ENCODE measurements at places on chromosomes 5 and 9. TPM values are rescaled to one million over a fixed set of nuclear protein-coding genes. Genes with fewer than 3 reads are reported as not detected.

- H3K4me3 ChIP-seq, result no peak overlapping the region
- no peaks in the 10 kb centered on the region for H3K27me3 ChIP-seq
- H3K36me3 ChIP-seq, result no peaks in the 10 kb centered on the region
- H3K4me1 ChIP-seq, result no peaks in the 10 kb centered on the region
- no peak for DNase-seq
These were observed 68.9 kb upstream of the GOLM1 start for GRCh38 chr9:86168256-86168655.

DNA sequence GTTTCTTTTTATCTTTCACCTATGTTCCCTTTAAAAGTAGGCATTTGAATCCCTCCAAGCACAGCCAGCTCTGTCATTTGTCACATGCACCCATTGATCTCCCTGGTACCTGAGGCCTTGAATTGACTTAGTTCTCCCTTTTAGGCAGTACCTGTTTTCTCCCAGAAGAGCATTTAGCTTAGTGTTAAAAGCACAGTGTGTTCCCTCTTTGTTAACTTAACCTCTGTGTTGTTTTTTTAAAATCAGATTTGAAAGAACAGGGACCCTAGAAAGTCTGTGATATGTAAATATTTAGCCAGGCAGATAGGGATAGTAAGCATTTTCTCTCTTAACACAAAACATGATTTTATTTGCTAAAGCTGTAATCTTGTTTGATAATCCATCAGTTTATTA is 113.8 kb upstream of the SPATA31D4 start:
- no peak for DNase-seq
- H3K27ac ChIP-seq, result no peak overlapping the region
- H3K4me1 ChIP-seq, result peaks cover 9% of the 10 kb centered on the region
- peaks cover 21% of the 10 kb centered on the region for H3K27me3 ChIP-seq
- no peaks in the 10 kb centered on the region for H3K36me3 ChIP-seq

- H3K4me1 ChIP-seq, result no peaks in the 10 kb centered on the region
- no peaks in the 10 kb centered on the region for H3K36me3 ChIP-seq
These were observed 93.5 kb downstream of the HRH2 start for GRCh38 chr5:175751369-175751768.

DNA sequence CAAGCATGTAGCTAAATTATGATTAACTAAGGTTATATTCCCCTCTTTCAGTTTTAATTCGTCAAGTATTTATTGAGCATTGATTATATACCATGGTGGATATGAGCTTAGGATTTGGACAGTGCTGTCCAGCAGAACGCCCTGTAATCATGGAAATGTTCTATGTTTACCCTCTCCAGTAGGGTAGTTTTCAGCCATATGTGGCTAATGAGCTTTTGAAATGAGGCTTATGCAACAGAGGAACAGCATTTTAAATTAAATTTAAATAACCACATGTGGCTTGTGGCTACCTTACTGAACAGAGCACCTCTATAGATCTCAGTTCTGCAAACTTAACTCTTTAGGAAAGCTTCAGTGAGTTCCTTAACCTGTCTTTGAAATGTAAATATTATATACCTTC is 59.1 kb downstream of the JMY start:
- H3K27ac ChIP-seq, result no peak overlapping the region
- H3K36me3 ChIP-seq, result peaks cover 3% of the 10 kb centered on the region

DNA sequence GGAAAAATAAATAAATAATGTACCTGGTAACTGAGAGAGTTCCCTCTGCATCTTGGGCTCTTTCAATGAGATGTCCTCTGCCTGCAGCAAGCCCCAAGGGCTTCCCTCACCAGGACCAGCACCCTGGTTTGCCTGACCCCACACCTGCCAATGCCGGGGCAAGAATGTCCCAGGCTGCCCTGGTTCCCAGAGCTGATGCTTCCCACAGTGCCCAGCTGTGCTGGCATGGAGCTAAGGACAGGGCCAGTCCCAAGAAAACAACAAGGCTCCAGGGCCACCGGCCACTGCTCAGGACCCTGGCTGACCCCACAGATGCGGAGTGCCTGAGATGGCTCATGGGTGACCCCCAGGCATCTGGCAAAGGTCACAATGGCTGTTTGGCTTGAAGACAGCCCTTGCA is 123.5 kb downstream of the KCNIP1 start:
- no peak overlapping the region for H3K4me3 ChIP-seq
- H3K36me3 ChIP-seq, result no peaks in the 10 kb centered on the region
- DNase-seq, result no peak
- no peaks in the 10 kb centered on the region for H3K4me1 ChIP-seq
- no peak overlapping the region for H3K27ac ChIP-seq

GRCh38 chr9:127781806-127782205 is 3.3 kb upstream of the SH2D3C start:
- no peak for DNase-seq
- H3K27ac ChIP-seq, result no peak overlapping the region
- H3K4me3 ChIP-seq, result no peak overlapping the region
- H3K4me1 ChIP-seq, result peaks cover 11% of the 10 kb centered on the region
- no peaks in the 10 kb centered on the region for H3K27me3 ChIP-seq
- H3K36me3 ChIP-seq, result no peaks in the 10 kb centered on the region

DNA sequence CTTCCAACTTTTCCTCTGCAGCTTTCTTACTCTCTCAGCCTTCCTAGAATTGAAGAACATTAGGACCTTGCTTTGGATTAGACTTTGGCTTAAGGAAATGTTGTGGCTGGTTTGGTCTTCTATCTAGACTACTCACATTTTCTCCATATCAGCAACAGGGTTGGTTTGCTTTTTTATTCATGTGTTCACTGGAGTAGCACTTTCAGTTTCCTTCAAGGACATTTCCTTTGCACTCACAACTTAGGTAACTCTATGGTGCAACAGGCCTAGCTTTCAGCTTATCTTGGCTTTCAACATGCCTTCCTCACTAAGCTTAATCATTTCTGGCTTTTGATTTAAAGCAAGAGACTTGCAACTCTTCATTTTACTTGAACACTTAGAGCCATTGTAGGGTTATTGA is 153.1 kb downstream of the CCDC192 start:
- no peak overlapping the region for H3K4me3 ChIP-seq
- peak; percentile 84 for DNase-seq
- no peaks in the 10 kb centered on the region for H3K4me1 ChIP-seq
- no peaks in the 10 kb centered on the region for H3K36me3 ChIP-seq
- no peak overlapping the region for H3K27ac ChIP-seq
- no peaks in the 10 kb centered on the region for H3K27me3 ChIP-seq

DNA sequence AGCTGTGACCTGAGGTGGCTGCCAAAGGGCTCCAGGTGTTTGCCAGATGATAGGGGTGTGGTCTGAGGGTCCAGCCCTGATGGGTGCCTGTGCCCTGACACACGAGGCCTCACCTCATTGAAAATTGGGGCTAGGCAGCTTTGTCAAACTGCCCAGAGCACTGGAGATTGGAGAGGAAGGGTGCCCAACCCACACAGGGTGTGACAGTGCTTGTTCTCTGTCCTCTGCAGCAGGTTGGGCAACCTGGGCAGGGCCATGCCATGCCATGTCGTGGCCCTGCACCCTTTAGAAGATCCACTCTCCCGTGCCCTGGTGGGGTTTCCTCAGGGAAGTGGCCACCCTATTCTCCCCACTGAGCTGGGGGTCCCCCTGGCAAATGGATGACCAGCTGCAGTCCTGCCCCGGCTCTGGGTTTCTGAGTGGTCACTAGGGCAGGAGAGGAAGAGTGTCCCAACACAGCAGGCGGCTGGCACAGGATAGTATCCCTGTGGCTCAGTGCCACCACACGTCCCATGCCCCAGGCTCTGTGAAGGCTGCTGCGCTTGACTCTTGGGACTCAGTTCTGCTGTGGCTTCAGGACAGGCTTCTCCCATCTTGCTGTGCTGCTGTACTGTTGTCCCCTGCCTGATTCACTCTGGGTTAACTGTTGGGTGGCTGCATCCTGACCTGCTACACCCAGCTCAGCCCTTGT is 100.8 kb upstream of the PITX1 start:
- H3K36me3 ChIP-seq, result no peaks in the 10 kb centered on the region
- peaks cover 10% of the 10 kb centered on the region for H3K4me1 ChIP-seq
- no peak for DNase-seq
- no peak overlapping the region for H3K4me3 ChIP-seq
- no peak overlapping the region for H3K27ac ChIP-seq
- peaks cover 73% of the 10 kb centered on the region for H3K27me3 ChIP-seq

GRCh38 chr5:116452774-116453368 is 121.8 kb downstream of the SEMA6A start:
- no peak overlapping the region for H3K4me3 ChIP-seq
- H3K27ac ChIP-seq, result no peak overlapping the region
- peaks cover 51% of the 10 kb centered on the region for H3K4me1 ChIP-seq
- H3K27me3 ChIP-seq, result no peaks in the 10 kb centered on the region
- no peak for DNase-seq
- H3K36me3 ChIP-seq, result no peaks in the 10 kb centered on the region

- no peaks in the 10 kb centered on the region for H3K27me3 ChIP-seq
- DNase-seq, result no peak
- H3K27ac ChIP-seq, result no peak overlapping the region
- no peaks in the 10 kb centered on the region for H3K36me3 ChIP-seq
These were observed 140.5 kb downstream of the SV2C start for GRCh38 chr5:76223696-76224095.

- no peak for DNase-seq
- H3K27ac ChIP-seq, result no peak overlapping the region
- H3K4me1 ChIP-seq, result peaks cover 33% of the 10 kb centered on the region
- H3K27me3 ChIP-seq, result no peaks in the 10 kb centered on the region
- no peaks in the 10 kb centered on the region for H3K36me3 ChIP-seq
These were observed 90.2 kb upstream of the SH3PXD2B start for GRCh38 chr5:172544371-172545095.

DNA sequence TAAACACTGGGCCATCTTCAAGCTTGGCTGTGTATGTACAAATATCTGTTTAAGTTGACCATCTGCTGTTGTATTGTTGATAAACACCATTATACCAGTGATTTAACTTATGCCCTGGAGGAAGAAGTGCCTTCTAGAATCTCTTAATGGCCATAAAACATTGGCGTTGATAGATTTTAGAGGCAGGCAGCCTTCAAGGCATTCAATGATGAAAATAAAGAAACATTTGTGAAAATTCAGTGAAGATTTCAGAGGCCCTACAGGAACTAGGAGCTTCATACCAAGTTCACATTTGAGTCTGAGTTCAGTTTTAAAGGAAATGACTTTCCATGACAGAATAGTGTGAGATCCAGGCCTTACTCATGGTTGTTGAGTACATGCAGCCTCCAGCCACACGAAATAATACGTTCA is 52.2 kb downstream of the MAP1B start:
- H3K4me3 ChIP-seq, result no peak overlapping the region
- H3K4me1 ChIP-seq, result no peaks in the 10 kb centered on the region
- H3K27me3 ChIP-seq, result no peaks in the 10 kb centered on the region
- no peak overlapping the region for H3K27ac ChIP-seq

DNA sequence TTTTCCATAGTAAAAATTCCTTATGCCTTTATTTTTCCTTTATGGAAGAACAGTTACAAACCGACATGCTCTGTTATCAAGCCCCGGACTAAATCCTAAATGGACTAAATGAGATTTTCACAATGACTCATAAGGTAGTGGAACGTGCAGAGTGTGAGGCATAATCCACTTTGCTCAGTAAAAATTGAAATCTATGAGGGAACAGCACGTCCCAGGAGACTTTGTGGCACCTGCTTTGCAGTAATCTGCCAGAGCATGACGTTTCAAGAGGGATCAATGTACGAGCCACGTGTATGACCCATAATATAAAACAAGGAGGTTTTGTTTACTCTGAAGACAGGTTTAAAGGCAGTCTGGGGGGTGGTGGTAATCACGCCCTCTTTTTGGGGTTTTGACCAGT is 83.8 kb upstream of the GNA14 start:
- H3K4me3 ChIP-seq, result no peak overlapping the region
- peaks cover 8% of the 10 kb centered on the region for H3K36me3 ChIP-seq
- no peaks in the 10 kb centered on the region for H3K27me3 ChIP-seq
- H3K4me1 ChIP-seq, result no peaks in the 10 kb centered on the region

DNA sequence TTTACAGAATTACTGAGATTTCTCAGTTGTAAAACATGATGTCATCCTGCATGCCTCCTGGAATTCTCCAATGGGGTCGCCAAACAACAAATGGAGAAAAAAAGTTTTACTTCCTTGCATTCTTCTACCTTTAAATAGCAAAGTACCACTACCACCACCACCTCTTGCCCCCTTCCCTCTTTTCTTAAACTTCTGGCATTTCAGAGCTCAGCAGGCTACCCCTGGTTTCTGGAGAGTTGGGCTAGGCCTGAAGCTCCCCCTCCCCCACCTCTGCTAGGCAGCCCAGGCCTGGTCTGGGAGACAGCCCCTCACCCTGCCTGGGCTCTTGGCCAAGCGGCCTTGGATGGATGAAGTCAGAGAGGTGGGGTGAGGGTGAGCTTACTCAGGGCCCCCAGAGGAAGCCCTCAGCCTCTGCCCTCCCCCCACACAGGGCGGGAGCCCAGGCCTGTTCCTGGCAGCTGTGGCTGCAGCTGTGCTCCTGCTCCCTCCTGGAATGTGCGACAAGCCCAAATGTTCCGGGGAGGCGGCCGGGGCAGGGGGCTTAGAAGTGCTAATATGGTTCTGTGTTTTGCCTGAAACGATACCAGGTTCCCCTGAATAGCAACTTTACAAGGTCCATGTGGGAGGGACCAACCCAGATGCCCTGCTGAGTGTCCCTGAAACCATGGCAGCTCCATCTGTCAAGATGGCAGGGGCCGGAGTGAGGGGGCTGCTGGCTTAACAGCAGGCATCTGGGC is 6.0 kb upstream of the CCIN start:
- peak overlapping the region; percentile 87 for H3K27ac ChIP-seq
- no peaks in the 10 kb centered on the region for H3K27me3 ChIP-seq
- no peaks in the 10 kb centered on the region for H3K36me3 ChIP-seq
- peak; percentile 91 for DNase-seq
- no peak overlapping the region for H3K4me3 ChIP-seq
- peaks cover 15% of the 10 kb centered on the region for H3K4me1 ChIP-seq

GRCh38 chr5:14816999-14817761 is 54.4 kb downstream of the ANKH start:
- H3K36me3 ChIP-seq, result no peaks in the 10 kb centered on the region
- H3K27ac ChIP-seq, result no peak overlapping the region
- no peaks in the 10 kb centered on the region for H3K4me1 ChIP-seq
- H3K4me3 ChIP-seq, result no peak overlapping the region
- no peaks in the 10 kb centered on the region for H3K27me3 ChIP-seq
- DNase-seq, result peak; percentile 91

GRCh38 chr9:106478312-106478711 is 384.7 kb upstream of the ZNF462 start:
- H3K27ac ChIP-seq, result peak overlapping the region; percentile 13
- H3K27me3 ChIP-seq, result no peaks in the 10 kb centered on the region
- no peak overlapping the region for H3K4me3 ChIP-seq
- no peaks in the 10 kb centered on the region for H3K36me3 ChIP-seq
- peaks cover 12% of the 10 kb centered on the region for H3K4me1 ChIP-seq

GRCh38 chr9:35682520-35683315 is 7.0 kb downstream of the TPM2 start:
- H3K4me3 ChIP-seq, result no peak overlapping the region
- no peaks in the 10 kb centered on the region for H3K27me3 ChIP-seq
- peak overlapping the region; percentile 70 for H3K27ac ChIP-seq
- H3K4me1 ChIP-seq, result peaks cover 21% of the 10 kb centered on the region

GRCh38 chr9:91198405-91198804 is 163.3 kb downstream of the AUH start:
- H3K27ac ChIP-seq, result no peak overlapping the region
- H3K4me1 ChIP-seq, result peaks cover 12% of the 10 kb centered on the region
- H3K4me3 ChIP-seq, result no peak overlapping the region
- no peaks in the 10 kb centered on the region for H3K27me3 ChIP-seq
- no peaks in the 10 kb centered on the region for H3K36me3 ChIP-seq

GRCh38 chr5:1386274-1386717 is 41.4 kb upstream of the CLPTM1L start:
- peaks cover 70% of the 10 kb centered on the region for H3K27me3 ChIP-seq
- H3K36me3 ChIP-seq, result no peaks in the 10 kb centered on the region
- H3K27ac ChIP-seq, result no peak overlapping the region
- peaks cover 5% of the 10 kb centered on the region for H3K4me1 ChIP-seq
- DNase-seq, result peak; percentile 47
- H3K4me3 ChIP-seq, result peak overlapping the region; percentile 38

PCDH12 gene
- 0.57 TPM for total RNA-seq

KCNV2 gene
- not detected for total RNA-seq

NR3C1 gene
- 9.7 TPM for total RNA-seq

EPB41L4A gene
- 10.5 TPM for total RNA-seq

FGF10 gene
- total RNA-seq, result 60.0 TPM

SLC12A2 gene
- 10.6 TPM for total RNA-seq

IRX4 gene
- 308 TPM for total RNA-seq

All from cardiac muscle cell (in vitro differentiated cells and primary cell).